ENCODE measurements at places on chromosomes 5 and 9.

GRCh38 chr5:1036504-1037122 is 28.0 kb downstream of the NKD2 start:
- DNase-seq = no peak

- no peak for DNase-seq
Measured at GRCh38 chr9:136486823-136487620, 4.2 kb upstream of the SEC16A start.

GRCh38 chr5:173512637-173513435 is 103.6 kb downstream of the BOD1 start:
- DNase-seq = no peak

DNA sequence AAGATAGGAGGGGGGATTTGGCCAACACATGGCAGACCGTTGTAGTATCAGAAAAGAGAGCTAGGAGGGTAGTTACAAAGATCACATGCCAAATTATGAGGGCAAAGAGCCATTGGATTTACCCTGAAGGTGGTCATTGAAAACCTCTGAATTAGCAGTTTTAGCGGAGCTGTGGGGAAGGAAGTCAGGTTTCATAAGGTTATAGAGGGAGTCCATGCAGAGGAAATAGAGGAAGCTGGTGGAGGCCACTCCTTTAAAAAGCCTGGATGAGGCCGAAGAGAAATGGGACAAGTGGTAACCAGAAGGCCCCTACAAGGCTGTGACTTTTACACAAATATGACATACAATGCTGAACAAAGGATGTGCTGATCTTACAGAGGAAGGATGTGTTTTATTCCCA is 13.2 kb downstream of the DOCK8 start:
- no peak for DNase-seq

DNA sequence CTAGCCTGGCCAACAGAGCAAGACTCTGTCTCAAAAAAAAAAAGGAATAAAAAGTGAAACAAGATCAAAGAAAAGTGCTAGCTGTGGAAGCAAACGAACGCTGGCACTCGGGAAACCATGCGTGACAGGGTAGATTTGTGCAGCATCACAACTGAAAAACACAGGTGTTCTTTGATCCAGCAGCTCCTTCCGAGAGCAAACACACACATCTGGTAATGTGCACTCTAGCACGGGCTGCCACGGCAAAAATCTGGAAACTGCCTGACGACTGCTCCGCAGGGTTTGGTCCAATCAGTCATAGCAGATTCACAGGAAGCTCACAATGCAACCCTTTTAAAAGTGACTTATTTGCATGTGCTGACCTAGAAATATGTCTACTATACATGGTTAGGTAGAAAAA is 80.0 kb downstream of the SYK start:
- DNase-seq = no peak

DNA sequence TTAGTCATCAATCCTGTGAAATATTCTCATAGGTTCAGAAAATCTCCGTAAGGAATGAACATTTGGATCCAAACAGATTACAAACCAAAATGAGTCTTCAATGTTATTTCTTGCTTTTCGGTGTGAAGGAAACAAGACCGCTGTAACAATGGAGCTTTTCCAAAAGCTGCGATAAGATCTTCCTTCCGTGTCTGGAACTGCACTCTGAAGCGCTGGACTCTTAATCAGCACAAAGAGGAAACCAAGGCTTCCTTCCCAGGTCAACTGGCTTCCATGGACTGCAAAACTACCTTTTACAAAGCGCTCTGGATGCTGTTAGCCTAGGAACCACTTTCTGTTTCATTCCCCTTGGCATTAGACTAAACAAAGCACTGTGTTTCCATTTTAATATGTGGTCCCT is 137.9 kb upstream of the BASP1 start:
- DNase-seq = no peak

DNA sequence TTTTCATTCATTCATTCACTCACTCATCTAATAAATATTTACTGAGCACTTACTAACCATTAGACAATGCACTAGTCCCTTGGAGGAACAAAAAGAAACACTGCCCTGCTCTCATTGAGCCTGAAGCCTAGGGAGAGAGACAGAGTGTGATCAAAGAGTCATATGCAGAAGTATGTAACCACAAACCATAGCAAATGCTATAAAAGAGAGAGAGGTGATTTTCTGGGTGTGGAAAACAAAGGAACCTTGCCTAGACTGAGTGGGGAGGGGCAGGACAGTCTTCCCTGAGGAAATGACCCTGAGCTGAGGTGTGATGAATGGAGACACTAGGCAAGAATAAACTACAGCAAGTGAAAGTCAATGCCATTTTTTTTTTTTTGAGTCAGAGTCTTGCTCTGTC is 10.8 kb upstream of the ADRA1B start:
- DNase-seq = no peak

DNA sequence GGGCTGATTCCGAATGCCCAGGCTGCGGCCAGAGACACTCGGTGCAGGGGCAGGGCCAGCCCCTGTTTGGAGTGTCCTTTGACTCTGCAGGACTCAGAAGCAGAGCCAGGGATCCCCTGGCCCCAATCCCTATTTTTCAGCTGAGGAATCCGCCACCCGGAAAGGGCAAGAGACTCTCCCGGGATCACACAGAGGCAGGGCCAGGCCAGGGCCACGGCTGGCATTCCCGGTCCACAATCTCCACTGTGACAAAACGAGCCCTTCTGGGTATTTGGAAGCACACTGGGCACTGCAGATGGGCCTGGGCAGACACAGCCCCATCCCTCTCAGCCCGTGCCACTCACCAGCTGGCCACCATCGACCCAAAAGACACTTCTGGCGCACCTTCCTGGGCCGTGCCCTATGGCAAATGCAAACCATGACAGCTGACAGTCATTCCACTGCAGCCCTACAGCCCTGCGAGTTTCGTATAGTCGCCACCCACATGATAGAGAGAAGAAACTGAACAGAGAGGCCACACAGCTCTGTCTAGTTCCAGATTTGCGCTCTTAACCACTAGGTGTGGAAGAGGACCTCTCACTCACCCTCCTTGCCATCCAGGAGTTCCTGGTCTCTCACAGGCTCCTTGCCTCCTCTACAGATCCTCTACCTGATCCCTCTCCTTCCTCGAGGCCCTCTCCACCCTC is 13.3 kb downstream of the NR5A1 start:
- no peak for DNase-seq

DNA sequence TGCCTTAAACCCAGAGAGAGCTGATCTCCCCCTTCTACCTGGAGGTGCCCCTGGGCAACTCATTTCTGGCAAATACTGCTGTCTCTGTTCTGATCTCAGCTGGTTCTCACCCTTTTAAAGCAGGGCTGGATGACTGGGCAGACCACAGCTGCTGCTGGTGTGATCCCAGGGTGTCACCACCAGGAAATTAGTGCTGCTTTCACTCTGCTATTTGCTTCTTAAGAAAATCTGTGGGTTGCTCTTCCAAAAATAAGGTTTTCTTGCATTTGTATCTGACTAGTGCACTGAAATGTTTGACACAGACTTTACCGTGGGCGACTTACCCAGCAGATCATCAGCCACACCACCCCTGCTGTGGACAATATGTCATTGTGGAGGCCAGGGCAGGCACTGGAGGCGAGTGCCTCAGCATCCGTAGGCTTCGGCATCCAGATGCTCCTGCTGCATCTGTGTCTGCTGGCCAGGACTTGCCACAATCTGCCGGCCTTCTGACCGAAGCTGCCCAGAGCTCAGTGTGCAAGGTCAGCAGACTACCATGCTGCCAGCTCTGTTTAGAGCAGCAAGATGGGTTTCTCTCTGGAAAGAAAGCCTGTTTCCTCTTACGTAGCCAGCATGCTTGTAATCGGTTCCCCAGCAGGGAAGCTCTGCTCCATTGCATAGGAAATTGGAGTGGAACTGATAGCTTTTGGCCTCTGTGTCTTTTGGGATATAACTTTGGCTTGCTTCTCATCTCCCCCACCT is 13.6 kb downstream of the ARHGAP26 start:
- DNase-seq = no peak

DNA sequence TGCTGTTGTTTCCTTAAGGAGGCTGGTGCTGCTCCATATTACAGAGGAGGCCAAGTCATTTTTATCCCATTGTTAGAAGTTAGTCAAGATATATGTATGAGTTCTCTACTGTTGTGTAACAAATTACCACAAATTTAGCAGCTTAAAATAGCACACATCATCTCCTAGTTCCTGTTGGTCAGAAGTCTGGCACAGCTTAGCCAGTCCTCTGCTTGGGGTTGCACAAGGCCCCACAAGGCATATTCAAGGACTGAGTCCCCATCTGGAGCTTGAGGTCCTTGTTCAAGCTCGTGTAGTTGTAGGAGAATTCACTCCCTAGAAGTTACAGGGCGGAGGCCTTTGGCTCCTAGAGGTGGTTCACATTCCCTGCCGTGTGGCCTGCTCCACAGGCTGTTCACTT is 14.7 kb downstream of the MTAP start:
- no peak for DNase-seq

DNA sequence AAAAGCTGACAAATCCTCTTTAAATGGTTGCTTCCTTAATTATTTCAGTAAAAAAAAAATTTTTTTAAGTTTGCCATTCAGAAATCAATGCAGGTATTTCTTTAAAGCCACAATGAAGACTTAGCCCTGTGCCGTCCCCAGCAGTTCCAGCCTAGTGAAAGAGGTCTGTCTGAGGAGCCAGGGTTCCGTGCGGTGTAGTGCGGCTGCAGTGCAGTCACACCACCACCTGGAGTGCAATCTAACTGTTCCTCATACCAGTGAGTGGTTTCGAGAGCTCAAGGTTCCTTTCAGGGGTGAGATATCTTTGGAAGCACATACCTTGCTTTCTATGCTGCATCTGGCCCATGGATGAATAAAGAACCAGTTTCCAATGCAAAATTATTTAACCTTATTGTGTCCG is 87.5 kb downstream of the FANCC start:
- no peak for DNase-seq

DNA sequence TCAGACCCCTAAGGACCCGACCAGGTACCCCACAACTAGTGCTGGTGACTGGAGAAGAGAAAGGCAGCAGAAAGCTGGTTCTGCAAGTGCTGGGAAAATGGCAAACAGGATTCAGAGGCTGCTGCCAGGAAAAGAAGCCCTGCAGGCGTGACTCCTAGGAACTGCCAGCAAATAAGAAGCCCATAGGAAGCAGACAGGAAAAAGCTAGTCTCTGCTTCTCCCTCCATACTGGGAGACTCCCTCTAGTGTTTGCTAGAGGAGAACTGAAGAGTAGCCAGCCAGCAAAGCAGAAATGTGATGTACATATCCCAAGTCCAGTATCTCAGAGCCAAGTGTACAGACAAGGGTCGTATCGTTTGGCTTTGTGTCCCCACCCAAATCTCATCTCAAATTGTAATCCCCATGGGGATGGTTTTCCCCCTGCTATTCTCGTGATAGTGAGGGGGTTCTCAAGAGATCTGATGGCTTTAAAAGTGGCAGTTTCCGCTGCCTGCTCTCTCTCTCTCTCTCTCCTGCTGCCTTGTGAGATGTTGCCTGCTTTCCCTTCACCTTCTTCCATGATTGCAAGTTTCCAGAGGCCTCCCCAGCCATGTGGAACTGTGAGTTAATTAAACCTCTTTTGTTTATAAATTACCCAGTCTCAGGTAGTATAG is 38.1 kb upstream of the TUSC1 start:
- DNase-seq = peak; percentile 56

DNA sequence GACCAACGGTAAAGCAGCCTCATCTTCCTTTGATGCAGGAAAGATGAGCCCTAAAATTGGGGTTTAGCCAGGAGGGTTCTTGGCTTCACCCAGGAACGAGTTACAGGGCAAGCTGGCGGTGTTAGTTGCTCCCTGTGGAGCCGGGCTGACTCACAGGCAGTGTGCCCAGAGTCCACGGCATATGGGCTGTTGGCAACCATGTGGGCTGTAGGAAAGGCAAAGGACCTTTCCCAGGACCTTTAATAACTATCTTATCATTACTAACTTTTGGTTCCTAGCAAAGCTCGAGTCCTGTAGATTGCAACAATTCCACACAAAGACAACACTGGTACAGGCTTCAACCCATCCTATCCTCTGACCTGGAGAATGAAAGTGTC is 29.8 kb upstream of the CLPTM1L start:
- DNase-seq = no peak

DNA sequence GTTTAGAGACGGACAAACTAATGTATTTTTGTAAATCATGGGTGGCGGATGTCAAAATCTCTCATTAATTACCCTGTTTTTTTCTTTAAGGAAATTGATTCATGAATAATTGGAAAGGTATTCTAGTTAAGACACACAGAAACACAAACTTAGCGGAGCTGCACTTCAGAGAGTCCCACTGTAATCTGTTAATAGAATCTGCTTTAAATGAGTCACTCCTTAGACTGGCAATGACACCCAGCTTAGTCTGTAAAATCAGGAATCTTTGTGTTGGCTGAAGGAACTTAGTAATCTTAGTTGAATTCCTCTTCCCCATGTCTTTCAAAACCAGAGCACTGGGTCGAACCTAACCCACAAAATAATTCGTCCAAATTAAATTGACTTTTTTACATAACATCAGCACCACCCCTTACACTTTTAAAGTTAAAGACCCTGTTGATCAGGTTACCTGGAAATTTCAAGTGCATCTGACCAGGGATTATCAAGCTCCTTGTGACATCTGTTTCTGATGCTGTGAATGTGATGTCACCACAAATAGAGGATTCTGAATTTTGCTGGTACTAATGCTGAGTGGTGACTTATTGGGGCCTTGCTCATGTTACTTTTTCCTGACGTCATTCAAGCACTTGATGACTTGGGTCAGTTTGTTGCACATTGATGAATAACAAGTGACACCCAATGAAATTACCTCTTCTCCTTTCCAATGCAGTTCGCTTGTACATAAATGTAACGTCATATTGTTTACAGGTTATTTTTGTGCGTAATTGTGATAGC is 313.6 kb downstream of the KCTD16 start:
- DNase-seq = no peak

DNA sequence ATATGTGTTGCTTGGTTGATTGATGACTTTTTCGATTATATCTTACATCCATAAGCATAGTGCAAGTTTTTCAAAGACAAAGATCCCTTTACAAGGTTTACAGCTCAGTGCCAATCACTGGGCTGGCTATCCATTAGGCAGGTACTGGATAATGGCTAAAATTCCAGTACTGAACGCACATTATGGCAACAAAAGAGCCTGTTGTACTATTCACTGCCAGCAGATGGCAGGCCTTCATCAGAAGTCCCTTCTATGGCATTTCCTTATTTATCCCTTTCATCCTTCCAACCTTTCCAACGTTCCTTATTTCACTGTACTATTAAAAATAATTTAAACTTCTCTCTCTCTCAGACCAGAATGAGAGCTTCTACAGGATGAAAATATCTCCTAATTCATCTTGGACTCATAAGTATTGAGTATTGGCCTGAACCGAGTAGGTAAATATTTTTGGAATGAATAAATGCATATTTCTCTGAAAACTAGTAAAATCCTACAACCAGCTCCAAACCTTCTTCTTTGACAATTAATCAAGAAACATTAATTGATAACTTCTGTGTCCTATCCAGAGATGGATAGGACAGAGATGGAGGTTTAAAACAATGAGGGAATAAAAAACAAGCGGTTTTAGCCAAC is 6.7 kb upstream of the WNT8A start:
- DNase-seq = peak; percentile 63

- DNase-seq = no peak
Measured at GRCh38 chr9:133576875-133577736, 32.1 kb downstream of the FAM163B start.

- DNase-seq = no peak
Measured at GRCh38 chr5:158565017-158565789, 534.5 kb downstream of the EBF1 start.

GRCh38 chr9:110087605-110088004 is 120.4 kb downstream of the C9orf152 start:
- no peak for DNase-seq
